ENCODE measurements at places on chromosomes 2 and 18. TPM values are rescaled to one million over a fixed set of nuclear protein-coding genes. Genes with fewer than 3 reads are reported as not detected.
A peak's percentile ranks its signal among the peaks of the same experiment; 100 is the strongest.

GRCh38 chr2:149132901-149133300 lies 94.4 kb downstream of the LYPD6B start:
- no peak for DNase-seq

- DNase-seq, result no peak
Measured at GRCh38 chr18:23336101-23336500, 117.0 kb upstream of the RIOK3 start.

GRCh38 chr2:215870088-215870490 lies 143.3 kb downstream of the MREG start:
- no peak for DNase-seq

GRCh38 chr2:188902901-188903491 lies 71.2 kb upstream of the COL3A1 start:
- no peak for DNase-seq

The TRAF3IP1 gene
- 7.9 TPM for total RNA-seq

- no peak for DNase-seq
Measured at GRCh38 chr18:616380-616995, 19.7 kb downstream of the CLUL1 start.

GRCh38 chr2:67237288-67237687 lies 159.8 kb upstream of the ETAA1 start:
- no peak for DNase-seq

- DNase-seq, result no peak
Measured at GRCh38 chr2:19282305-19282704, 76.1 kb downstream of the OSR1 start.

DNA sequence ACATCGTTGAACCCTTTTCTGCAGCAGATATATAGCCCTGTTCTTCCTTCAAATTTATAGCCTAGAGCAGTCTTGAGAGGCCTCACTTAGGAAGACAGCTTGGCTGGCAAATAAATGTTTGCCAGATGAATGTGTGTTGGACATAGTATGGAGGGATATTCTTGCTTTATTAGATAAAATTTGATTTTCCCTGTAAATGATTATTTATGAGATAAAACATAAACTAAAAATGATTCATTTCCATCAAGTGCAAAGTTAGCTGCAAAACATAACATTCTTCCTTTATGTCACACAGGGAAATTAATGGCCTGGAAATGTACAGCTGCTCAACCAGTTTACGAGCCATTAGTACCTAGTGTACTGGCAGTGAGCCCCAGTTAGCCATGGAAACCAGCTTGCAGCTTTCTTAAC lies 82.5 kb downstream of the LIMS1 start:
- DNase-seq, result no peak

DNA sequence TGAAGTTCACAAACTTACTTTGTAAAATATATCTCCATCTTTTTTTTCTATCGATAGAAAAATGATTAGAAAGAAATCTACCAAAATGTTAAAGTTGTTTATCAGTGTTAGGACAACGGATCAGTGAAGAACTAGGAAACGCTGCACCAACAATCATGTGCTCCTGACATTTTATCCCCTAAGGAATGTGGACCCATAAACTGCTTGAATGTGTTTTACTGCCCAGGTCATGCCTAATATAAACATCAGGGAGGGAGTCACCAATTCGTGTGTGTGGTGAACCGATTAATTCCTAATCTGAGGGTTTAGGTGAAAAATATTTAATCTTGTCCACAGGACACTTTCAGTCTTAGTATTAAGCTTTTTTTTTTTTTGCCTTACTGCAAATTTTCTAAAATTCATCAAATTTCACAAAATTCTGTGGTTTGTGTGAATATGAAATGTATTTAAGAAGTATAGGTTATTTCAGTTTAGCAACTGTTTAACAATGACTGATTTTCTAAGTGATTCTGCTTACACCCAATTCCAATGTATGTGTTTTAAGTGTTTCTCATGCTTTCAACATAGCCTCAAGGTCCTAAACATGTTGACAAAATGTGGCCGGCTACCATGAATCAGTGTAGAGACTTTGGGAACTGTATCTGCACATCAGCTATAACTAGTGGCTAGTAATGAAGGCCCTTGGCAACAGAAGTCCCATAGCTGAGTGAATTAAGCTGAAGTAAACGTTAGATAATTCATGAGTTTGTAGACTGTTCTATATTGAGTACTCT lies 11.1 kb upstream of the KIDINS220 start:
- no peak for DNase-seq

The SMYD5 gene
- 39.6 TPM for total RNA-seq

The DLX1 gene
- total RNA-seq, result not detected

DNA sequence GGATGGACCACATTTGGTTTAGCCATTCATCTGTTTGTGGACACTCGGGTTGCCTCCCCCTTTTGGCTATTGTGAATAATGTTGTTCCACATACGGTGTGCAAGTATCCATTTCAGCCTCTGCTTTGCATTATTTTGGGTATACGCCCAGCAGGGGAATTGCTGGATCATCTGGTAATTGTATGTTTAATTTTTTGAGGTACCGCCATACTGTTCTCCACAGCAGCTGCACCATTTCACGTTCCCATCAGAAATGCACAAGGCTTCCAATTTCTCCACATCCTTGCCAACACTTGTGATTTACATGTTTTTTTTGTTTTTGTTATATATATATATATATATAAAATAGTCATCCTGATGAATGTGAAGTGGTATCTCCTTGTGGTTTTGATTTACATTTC lies 54.6 kb upstream of the TWIST2 start:
- no peak for DNase-seq

DNA sequence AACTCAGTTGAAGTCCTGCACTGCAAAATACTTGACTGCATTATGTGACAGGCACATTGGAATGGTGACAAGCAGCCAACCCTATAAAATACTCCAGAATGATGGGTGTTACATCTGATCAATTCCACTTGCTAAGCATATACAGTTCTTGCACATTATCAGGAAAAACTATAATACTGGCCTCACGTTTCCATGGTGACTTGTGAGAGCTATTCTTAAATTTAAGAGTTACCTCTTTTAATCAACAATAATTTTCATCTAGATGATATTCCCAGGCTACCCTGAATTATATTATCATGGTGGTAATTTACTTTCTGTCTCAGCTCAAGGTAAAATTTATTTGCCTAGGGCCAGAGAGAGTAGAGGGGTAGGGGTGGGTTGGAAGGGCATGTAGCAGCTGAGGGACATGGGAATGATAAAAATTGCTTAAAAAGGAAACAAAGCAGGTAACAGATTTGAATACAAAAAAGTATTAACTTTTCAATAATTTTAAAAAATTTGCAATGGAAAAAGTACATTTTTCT lies 132.3 kb upstream of the PGAP1 start:
- DNase-seq, result no peak

The SRD5A2 gene
- total RNA-seq, result not detected

The SYT4 gene
- not detected for total RNA-seq

GRCh38 chr2:20668871-20669475 lies 2.0 kb downstream of the GDF7 start:
- DNase-seq, result no peak

DNA sequence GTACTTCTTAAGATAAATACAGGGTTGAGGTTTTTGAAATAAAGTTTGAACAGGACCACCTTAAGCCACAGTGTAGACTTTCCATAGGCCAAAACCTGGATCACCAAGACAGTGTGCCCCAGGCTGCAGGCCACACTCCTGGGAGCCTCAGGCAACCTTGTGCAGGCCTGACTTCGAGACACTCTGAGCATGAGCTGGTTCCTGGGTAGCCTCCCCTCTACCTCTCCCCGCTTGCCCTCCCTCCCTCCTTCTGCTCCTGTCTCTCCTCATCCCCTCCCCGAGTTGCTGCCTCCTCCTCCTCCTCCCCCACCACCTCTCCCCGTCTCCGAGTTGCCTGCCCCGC lies 10.6 kb upstream of the PROC start:
- DNase-seq, result no peak

- DNase-seq, result no peak
Measured at GRCh38 chr2:215637651-215638050, 201.8 kb upstream of the FN1 start.

GRCh38 chr2:121171625-121172119 lies 113.3 kb downstream of the TFCP2L1 start:
- DNase-seq, result peak; percentile 7

DNA sequence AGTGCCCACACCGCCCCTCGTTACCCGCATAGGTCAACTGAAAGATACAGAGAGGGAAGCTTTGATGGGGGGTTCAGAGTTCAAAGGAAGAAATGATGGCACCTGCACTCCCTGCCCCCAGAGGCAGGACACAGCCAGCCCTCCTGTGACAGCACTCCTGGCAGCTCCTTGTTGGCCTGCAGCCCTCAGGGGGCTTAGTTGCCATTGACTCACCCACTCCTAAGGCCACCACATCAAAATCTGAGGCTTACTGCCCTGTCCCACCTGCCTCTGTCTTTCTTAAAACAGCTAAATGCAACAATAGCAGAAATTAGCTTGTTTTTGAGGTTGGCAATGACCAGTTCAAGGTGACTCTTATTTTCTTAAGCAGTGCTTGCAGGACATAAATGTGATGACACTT lies 31.6 kb upstream of the SLC35F6 start:
- no peak for DNase-seq

The PJVK gene
- total RNA-seq, result 3.2 TPM

The SPP2 gene
- not detected for total RNA-seq

The BCL2 gene
- 104 TPM for total RNA-seq

DNA sequence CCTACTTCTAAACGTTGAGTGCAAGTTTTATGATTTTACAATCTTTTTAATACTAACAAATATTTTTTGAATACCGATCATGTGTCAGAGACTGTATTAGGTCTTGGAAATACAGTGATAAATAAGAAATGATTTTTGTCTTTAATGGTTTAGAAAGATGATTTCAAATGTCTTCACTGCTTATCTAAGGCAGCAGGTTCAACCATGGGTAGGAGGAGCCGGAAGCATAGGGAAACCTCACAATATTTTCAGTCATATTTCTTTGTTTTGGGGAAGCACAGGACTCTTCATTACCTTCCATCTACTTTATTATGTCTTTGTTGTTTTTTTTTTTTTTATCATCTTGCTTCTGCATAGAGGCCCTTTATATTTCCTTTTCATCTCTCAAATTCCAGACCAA lies 165.2 kb upstream of the EPC2 start:
- no peak for DNase-seq

DNA sequence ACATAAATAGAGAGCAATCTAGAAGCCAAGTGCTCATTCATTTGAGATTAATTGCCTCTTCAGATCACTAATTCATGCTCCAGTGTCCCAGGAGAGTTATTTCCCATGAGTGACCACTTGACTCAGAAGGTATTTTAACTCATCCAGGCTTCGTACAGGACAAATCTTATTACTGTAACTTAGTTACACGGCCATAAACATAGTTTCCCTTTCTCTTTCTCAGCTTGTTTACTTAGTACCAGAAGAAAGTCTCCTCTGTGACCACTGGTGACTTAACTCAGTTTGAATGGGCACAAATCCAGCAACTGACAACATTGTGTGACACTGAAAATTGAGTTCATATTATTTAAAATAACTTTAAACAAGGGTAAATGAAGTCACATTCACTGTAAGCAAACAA lies 25.3 kb downstream of the MMADHC start:
- no peak for DNase-seq

The TXNDC2 gene
- total RNA-seq, result not detected

The HOXD3 gene
- total RNA-seq, result not detected

GRCh38 chr2:194566907-194567660 lies 1089.9 kb upstream of the SLC39A10 start:
- no peak for DNase-seq

DNA sequence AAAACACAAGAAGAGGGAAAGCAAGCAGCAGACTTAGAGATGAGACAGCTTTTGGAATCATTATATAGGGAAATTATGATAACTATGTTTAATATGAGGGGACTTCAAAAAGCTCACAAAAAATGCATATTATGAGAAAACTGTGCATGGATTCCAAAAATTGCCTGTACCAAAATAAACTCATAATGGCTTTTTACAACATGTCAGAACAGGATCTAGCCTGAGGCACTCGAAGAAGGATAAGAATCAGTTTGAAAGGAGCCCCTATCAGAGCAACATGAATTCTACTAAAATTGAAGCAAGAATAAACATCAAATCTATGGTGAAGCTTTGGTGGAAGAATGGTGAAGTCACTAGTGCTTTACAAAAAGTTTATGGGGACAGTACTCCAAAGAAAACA lies 187.4 kb downstream of the RDH14 start:
- no peak for DNase-seq

DNA sequence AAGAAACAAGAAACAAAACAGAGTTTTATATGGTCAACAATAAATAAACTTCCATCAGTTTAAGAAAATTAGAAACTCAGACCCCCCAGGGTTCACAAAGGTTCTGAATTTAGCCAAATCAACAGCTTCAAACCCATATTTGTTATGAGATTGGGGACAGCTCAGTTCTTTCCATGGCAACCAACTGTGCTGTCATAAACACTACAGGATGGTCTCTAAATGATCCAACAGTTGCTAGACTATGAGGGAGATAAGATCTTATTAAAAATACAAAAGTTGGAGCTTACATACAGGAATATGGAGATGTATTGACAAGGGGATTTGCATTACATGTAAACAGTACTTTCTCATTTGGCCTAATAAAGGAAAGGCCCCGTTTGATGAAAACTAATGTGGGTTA lies 154.6 kb upstream of the CTAGE1 start:
- no peak for DNase-seq

DNA sequence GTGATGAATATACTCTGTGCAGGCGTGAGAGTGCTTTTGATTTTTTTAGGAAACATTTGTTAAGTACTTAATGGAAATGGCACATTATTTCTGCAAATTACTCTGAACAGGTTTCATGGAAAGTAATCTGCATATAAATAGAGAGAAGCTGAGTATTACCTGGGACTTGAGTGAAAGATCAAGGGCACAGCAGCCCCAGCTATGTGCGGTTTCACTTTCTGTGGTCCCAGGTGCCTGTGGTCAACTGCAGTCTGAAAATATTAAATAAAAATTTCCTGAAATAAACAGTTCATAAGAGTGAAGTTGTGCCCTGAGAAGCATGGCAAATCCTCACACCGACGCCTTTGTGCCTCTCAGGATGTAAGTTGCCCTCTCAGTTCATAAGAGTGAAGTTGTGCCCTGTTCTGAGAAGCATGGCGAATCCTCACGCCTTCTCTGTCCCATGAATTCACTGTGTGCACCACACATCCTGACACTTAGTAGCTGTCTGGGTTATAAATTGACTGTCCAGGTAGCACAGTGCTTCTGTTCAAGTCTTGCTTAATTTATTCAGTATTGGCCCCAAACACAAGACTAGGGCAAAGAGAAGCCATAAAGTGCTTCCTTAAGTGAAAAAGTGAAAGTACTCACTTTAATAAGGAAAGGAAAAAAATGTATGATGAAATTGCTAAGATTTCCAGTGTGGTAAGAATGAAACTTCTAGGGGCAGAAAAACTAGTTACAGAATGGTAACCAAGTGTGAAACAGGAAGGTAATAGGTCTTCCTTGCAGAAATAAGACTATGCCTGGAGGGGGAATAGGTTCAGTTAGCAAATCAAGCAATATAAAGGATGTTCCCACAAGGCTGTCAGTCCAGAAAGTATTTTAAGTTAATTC lies 4.3 kb upstream of the SNTG2 start:
- peak; percentile 65 for DNase-seq

GRCh38 chr2:155250800-155251199 lies 552.3 kb downstream of the KCNJ3 start:
- no peak for DNase-seq

The CNTNAP5 gene
- not detected for total RNA-seq

The LRATD1 gene
- total RNA-seq, result not detected

The TSHZ1 gene
- total RNA-seq, result 10.8 TPM

GRCh38 chr2:24107-24506 lies 22.2 kb downstream of the FAM110C start:
- no peak for DNase-seq

The MEIS1 gene
- not detected for total RNA-seq

GRCh38 chr2:164651361-164651760 lies 30.1 kb upstream of the GRB14 start:
- DNase-seq, result no peak
